SW480 (cell line): ENCODE measurements at places on chromosomes 11 and 22.

- DNase-seq, result no peak
Measured at GRCh38 chr22:27329131-27329850, 472.3 kb downstream of the MN1 start.

- no peak for DNase-seq
Measured at GRCh38 chr11:77270921-77271320, 30.6 kb downstream of the GDPD4 start.

DNA sequence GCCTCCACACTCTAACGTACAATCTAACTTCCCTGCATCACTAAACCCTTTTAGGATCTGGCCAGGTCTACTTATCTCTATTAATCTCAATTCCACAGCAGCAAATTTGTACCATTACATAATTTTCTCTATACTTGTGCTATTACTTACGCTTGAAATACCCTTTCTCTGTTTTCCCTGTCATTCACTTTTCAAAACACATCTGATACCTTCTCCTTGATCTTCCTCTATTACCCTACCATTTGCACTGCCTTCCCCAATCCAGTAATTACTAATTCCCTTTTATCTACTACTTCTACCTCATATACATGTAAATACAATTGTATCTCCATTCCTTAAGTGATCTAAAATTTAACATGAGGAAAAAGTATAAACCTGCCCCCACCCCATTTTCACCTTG is 14.0 kb downstream of the CHORDC1 start:
- DNase-seq, result no peak

GRCh38 chr22:42066126-42066761 is 4.4 kb downstream of the NAGA start:
- DNase-seq, result no peak

- DNase-seq, result no peak
Measured at GRCh38 chr11:57487021-57487778, 26.9 kb downstream of the RTN4RL2 start.

- DNase-seq, result no peak
Measured at GRCh38 chr11:76756341-76756741, 26.8 kb upstream of the TSKU start.

- peak; percentile 81 for DNase-seq
Measured at GRCh38 chr11:33893711-33894397, 2.0 kb upstream of the LMO2 start.

GRCh38 chr11:47913529-47914244 is 65.5 kb upstream of the NUP160 start:
- no peak for DNase-seq

DNA sequence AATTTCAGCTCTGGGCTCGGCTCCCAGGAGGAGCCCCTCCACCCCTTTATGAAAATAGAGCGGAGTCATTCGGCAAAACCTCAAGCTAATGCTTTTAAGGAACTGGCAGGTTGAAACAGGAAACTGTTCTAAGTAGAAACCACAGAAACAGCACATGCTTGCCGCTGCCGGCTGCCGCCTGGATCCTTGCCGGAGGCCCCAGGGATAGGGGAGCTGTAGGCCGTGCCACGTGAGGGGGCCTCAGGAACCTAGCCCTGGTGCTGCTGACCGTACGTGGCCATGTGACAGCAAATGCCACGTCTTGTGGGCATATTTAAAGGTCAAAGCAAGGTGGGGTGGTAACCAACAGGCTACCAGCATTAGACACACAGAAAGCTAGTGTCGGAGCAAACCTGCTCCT is 77.9 kb upstream of the TIMP3 start:
- DNase-seq, result peak; percentile 81

DNA sequence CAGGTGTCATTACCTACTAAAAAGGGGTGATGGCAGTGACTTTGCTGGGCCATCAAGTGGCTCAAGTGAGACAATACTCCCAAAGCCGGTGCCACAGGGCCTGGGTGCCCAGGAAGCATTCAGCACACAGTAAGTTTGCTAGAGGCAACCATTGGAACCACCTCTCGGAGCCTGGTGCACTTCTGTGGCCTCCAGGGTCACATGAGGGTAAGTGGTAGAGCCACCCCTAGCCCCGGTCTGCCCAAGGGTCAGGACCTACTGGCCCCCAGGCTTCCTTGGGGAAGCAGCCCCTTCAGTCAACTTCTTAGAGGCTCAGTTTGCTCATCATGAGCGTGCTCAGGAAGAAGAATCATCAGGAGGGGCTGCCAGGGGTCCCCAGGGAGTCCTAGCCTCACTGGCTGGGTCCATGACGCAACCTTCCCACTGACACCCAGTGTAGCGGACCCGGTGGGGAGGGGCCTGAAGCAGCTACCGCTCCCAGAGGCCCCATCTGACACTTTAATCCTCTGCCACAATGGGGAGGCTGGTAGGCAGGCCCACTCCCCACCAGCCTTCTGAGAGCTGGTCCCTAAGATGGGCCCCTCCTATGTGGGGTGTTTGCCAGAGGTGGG is 17.5 kb upstream of the RASL10A start:
- DNase-seq, result no peak

GRCh38 chr22:46618667-46619066 is 1.5 kb upstream of the GRAMD4 start:
- no peak for DNase-seq

DNA sequence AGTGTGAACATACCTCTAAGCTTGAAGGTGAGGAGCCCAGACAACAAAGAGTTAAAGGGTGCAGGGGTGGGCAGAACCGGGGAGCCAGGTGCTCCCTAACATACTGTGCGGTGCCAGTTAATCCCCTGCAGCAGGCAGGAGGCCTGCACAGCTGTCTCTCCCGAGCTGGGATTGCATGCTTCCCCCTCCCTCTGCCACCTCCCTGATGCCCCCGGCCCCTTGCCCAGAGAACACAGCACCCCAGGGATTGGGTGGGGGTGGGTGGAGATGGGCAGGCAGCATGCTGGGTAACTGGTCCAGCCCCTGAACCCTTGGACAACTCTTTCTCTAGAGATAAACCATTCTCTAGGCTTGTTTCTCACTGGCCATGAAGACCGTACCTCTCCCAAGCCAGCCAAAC is 67.7 kb upstream of the MYOD1 start:
- DNase-seq, result no peak

- DNase-seq, result no peak
Measured at GRCh38 chr11:93528757-93529645, 14.2 kb downstream of the SMCO4 start.

- no peak for DNase-seq
Measured at GRCh38 chr11:116798368-116798767, 6.7 kb upstream of the APOA5 start.

DNA sequence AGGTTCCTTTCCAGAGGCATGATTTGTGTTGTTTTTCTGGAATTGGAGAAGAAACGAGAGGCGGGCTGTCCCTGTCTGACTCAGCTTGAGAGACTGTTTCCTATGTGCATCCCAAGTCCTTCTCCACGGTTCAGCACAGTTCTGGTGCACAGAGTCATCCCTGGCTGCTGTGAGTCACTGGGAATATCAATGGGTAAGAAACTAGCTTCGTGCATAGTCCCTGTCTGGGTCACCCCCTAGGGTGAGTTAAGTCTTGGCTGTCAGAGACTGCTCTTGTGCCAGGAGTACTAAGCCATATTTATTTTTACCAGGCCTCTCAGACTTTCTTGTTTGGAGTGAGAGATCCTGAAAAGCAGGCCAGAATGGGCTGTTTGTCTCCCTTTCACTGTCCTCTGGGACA is 2.4 kb upstream of the LRP4 start:
- no peak for DNase-seq

- DNase-seq, result no peak
Measured at GRCh38 chr22:31099386-31099785, 8.0 kb downstream of the SELENOM start.

DNA sequence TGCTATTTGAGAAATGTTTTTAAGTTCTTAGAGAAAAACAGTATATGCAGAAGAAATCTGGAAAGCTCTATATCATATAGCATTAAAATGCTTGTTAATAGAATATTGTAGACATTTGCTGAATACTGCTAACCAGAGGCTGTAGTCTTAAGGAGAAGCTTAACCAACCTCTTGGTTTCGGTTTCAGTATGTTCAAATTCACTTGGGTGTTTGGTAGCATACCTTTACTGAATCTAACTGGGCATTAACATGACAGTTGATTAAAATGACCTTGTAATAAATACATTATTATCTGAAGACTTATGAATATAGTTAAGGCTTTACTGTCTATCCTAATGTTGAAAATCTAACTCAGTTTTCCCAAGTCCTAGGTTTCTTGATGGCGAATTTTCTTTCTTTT is 5.4 kb downstream of the PCF11 start:
- DNase-seq, result no peak

- DNase-seq, result no peak
Measured at GRCh38 chr11:121067962-121068647, 32.9 kb upstream of the TECTA start.

- DNase-seq, result peak; percentile 33
Measured at GRCh38 chr22:43820651-43821305, 8.7 kb upstream of the EFCAB6 start.

- no peak for DNase-seq
Measured at GRCh38 chr11:74072286-74072685, 63.4 kb upstream of the UCP3 start.

DNA sequence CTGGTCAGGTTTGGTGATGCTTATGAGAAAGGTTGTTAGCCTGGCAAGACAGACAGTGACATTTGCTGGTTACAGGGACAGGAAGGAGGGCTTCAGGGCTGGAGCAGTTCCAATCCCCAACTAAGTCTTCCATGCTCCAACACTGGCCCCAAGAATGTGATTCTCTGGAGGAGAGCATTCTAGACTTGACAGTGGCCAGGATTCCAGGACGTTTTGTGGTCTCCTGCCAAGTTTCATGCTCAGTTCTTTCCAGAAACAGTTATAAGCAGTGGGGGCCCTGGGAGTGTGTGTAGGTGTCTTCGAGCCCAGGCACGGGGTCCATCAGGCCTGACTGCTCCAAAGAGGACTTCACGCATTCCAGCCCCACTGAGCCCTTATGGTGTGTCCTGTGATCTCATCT is 8.9 kb upstream of the GRK3 start:
- no peak for DNase-seq

DNA sequence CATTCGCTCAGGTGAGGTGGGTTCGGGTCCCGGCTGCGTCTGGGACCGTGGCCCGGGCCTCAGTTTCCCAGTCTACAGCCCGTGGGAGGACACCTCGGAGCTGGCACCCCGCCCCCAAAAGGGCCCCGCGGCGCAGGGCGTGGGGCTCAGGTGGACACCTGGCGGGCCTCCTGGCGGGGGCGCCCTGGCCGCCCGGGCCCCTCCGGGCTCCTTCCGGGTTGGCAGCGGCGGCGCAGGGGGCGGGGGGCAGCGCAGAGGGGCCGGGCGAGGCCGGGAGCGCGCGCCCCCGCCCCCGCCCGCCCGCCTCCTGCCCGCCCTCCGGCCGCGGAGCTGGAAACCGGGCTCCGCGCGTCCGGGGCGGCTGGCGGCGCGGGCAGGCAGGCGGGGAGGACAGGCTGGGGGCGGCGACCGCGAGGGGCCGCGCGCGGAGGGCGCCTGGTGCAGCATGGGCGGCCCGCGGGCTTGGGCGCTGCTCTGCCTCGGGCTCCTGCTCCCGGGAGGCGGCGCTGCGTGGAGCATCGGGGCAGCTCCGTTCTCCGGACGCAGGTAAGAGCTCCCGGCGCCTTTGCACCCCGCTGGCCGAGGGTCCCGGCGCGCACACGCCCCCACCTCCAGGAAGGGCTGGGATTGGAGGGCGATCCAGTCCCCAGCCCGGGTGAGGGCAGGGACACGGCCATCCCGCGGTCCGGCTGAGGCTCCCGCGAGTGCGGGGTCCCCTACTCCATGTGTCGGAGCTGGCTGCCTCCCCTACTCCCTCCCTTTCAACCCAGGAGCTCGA is at the start of gene EMID1:
TSS of gene EMID1 (plus strand) at position 303 of the 778 bp plus-strand sequence. CDS start at position 446, 143 bp downstream.
- DNase-seq, result peak; percentile 26

DNA sequence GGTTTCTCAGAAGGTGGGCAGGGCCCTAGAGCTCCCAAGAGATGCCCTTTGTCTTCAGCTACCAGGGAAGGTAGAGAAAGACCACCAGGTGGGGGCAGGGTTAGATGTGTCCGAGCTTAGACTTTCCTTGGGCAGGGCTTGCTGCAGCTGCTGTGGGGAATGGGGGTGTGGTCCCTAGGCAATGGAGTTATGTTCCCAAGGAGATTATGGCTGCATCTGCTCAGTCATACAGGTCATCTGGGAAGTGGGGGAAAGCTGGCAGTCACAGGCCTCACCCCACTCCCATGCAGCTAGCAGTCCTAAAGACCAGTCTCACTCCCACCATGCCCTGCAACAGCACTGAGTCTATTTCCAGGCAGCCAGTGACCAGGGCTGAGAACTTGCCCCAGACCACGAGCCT is 29.5 kb downstream of the MMP27 start:
- no peak for DNase-seq

DNA sequence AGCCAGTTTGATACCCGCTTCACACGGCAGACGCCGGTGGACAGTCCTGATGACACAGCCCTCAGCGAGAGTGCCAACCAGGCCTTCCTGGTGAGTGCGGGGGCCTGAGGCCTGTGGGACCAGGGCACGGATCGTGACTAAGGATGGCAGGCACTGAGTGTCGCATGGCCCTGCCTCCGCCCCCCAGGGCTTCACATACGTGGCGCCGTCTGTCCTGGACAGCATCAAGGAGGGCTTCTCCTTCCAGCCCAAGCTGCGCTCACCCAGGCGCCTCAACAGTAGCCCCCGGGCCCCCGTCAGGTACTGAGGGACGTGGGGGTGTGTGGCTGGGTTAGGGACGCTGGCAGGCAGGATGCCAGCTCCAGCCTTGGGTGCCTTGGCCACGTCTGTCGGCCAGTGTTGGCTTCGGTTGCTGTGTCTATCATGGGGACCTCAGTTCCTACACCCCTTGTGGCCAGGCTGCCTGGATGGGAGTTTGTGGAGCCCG is 3.0 kb downstream of the PTPRCAP start:
- no peak for DNase-seq

GRCh38 chr11:70201882-70202861 is 924 bp upstream of the FADD start:
- DNase-seq, result no peak

- DNase-seq, result no peak
Measured at GRCh38 chr22:49429066-49429465, 398.6 kb downstream of the BRD1 start.

DNA sequence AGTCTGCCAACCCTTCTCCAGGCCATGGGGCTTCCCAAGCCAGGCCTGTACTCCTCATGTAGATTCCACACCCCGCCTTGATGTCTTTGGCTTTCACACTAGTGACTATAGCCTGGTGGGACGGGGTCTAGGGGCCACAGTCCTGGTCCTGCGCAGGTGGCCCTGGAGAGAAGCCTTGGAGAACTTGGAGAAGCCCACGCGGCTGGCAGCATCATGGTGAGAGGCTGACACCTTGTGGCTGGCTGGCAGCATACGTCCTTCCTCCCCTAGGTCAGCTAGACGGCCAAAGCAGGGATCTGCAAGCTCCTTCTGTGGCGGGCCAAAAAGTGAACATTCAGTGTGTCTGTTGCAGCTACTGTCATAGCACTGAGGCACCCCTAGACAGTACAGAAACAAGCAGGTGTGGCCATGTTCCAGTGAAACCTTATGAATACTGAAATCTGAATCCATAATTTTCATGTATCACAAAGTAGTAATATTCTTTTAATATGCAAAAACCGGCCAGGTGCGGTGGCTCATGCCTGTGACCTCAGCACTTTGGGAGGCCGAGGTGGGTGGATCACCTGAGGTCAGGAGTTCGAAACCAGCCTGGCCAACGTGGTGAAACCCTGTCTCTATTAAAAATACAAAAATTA is 42.0 kb downstream of the FAM83F start:
- DNase-seq, result peak; percentile 58
